ENCODE measurements at places on chromosomes 3 and 15. TPM values are rescaled to one million over a fixed set of nuclear protein-coding genes. Genes with fewer than 3 reads are reported as not detected.

MEX3B gene
- polyA plus RNA-seq, result not detected

SEMA3F gene
- not detected for polyA plus RNA-seq

GUCA1C gene
- not detected for polyA plus RNA-seq

NR2F2 gene
- polyA plus RNA-seq, result not detected

SV2B gene
- polyA plus RNA-seq, result 0.01 TPM

P2RY14 gene
- 4.8 TPM for polyA plus RNA-seq

RAB6B gene
- polyA plus RNA-seq, result 0.36 TPM

PHLDB2 gene
- 1.4 TPM for polyA plus RNA-seq

IFT80 gene
- polyA plus RNA-seq, result 3.8 TPM

SENP8 gene
- 0.59 TPM for polyA plus RNA-seq

CHRNA5 gene
- polyA plus RNA-seq, result 0.95 TPM

SMAD6 gene
- polyA plus RNA-seq, result not detected

DOCK3 gene
- not detected for polyA plus RNA-seq

SPESP1 gene
- polyA plus RNA-seq, result 1.3 TPM

UBAP1L gene
- 0.26 TPM for polyA plus RNA-seq

CEP97 gene
- polyA plus RNA-seq, result 6.1 TPM

SAMMSON gene
- not detected for polyA plus RNA-seq

SMCO1 gene
- not detected for polyA plus RNA-seq

WDR76 gene
- 6.8 TPM for polyA plus RNA-seq

BCHE gene
- polyA plus RNA-seq, result not detected

PSTPIP1 gene
- 37.3 TPM for polyA plus RNA-seq

TF gene
- polyA plus RNA-seq, result not detected

IGDCC3 gene
- not detected for polyA plus RNA-seq

PPM1L gene
- polyA plus RNA-seq, result 3.0 TPM

MESP2 gene
- polyA plus RNA-seq, result not detected

FGF12 gene
- polyA plus RNA-seq, result 0.38 TPM

MELTF gene
- polyA plus RNA-seq, result not detected

RNF111 gene
- 25.3 TPM for polyA plus RNA-seq

SQOR gene
- polyA plus RNA-seq, result 62.6 TPM
